ENCODE measurements at places on chromosomes 4 and X. TPM values are rescaled to one million over a fixed set of nuclear protein-coding genes. Genes with fewer than 3 reads are reported as not detected.

The ETFDH gene
- polyA plus RNA-seq = 7.2 TPM

The SRPX2 gene
- 1.5 TPM for polyA plus RNA-seq

The SLC34A2 gene
- polyA plus RNA-seq = not detected

The IL1RAPL2 gene
- not detected for polyA plus RNA-seq

The RBM47 gene
- polyA plus RNA-seq = 0.97 TPM

DNA sequence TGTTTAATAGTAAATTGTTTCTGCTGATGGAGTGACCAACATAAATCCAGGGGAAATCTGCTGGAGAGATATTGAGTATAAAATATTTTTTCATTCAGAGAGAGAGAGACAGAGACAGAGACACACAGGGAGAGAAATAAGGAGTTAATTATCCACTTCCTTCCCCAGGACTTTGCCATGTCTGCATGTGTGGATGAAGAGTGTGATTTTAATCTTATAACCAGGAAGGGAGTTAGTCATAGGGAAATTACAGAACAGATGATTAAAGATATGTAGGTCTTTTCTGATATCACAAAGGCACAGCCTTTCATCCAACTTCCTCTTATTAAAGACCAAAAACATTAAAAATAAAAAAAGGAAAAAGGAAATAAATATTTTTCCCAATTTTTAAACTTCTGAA is 526.3 kb downstream of the SPRY1 start:
- DNase-seq = no peak

- no peak for DNase-seq
These were observed 39.5 kb downstream of the TMEM165 start for GRCh38 chr4:55435141-55435841.

DNA sequence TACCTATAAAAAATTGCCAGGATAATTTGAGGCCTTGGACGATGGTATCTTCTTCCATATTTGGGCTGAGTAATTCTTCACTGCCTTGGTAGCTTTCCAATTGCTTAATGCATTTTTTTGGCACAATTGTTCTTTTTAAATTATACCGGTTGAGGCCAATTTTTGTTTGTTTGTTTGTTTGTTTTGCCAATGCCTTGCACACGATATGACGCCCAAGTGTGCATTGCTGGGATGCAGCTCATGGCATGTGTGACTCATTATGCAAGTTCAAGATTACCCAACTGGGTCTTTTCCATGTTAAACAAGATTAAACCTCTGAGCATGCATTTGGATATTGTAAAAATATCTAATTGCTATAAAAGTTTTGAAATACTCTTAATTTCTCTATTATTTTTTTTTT is 71.1 kb upstream of the KCNIP4 start:
- DNase-seq = no peak

DNA sequence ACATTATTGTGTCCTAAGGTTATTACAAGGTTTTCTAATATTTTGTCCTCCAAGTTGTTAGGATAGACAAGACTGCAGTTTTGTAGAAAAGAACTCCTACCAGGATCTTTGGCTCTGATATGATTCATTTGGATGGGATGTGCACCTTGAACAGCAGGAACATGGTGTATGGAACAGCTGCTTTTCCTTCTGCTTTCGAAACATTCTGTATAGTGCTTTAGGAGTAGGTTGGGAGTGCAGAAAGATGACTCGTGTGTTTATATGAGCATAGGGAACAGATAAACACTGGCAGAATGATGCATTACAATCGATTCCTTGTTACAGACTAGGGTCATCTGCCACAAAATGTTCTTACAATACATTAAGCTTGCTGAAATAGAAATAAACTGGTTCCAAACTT is 790.1 kb downstream of the DMD start:
- DNase-seq = no peak

- no peak for DNase-seq
These were observed 4.3 kb downstream of the STIM2 start for GRCh38 chr4:26864899-26865298.

DNA sequence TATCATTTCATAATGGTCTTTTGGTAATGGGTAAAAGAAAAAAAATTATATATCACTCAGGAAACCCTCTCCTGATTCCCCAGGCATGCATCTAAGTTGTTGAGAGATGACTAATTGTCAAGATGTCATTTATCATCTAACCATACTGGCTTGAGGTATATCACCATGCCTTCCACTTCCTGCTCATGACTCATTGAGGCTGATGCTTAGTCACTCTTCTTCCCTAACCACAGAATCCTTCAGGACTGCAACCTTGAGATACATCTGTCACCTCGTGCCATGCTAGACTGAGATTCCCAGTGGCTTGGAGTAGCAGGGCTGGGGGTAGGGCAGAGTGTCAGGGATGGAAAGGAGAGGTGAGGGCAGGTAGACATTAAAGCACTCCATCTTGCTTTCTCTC is 782.5 kb upstream of the INTU start:
- no peak for DNase-seq

DNA sequence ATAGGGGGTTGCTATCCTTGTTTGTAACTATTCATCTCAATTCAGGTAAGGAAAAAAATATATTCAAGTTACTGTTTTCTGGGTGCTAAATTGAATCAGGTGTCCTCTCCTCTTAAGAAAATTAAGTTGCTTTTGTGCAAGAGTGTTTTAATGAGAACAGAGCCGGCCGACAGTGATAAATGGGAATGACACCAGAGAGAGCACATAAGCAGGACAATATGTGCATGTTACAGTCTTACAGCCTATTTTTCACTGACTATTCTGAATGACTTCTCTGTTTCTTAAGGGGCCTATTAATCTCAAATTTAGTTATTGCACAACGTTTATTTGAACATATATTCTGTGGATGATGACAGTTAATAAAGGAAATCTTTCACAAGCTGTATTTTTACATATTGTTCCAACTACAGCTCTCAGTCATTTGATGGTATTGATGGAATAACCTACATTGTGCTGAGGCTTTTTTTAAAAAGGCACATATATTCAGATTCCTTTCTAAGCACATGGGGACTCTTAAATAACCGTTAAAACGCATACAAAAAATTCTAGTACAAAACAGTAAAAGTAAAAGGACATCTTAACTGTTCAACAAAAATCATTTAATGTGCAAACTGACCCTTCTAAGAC is 68.4 kb downstream of the SLC10A7 start:
- no peak for DNase-seq

GRCh38 chr4:109319156-109319555 is 16.7 kb upstream of the COL25A1 start:
- no peak for DNase-seq

GRCh38 chr4:604131-604530 is 21.2 kb upstream of the PDE6B start:
- no peak for DNase-seq

GRCh38 chr4:7704625-7705024 is 235.0 kb downstream of the AFAP1 start:
- no peak for DNase-seq
